Panc1 (cell line): ENCODE measurements at places on chromosomes 7 and 10.

DNA sequence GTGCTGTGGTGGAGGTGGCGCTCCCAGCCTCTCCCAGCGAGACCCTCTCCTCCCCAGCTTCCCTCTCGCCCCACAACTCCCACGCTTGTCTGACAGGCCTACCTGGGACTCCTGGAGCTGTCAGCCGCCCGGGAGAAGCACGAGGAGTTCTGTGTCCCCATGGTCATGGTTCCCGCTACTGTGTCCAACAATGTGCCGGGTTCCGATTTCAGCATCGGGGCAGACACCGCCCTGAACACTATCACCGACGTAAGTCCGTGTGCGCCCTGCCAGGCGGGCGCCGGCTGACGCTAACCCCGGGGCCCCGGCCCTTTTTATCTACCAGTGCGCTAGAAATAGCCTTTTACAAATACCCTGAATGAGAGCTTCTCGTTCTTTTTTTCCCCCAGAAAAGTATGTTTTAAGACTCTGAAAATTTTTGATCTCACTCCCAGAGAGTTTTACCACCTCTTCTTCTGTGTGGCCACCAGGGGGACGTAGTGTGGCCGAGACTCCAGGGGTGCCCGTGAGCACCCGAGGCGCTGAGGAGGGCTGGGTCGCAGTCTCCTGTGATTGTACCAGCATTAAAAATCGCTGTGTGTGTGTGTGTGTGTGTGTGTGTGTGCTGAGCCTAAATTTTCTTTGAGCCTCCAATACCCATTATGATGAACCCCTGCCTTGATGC, 52.6 kb downstream of the PFKP start:
- DNase-seq, result no peak

DNA sequence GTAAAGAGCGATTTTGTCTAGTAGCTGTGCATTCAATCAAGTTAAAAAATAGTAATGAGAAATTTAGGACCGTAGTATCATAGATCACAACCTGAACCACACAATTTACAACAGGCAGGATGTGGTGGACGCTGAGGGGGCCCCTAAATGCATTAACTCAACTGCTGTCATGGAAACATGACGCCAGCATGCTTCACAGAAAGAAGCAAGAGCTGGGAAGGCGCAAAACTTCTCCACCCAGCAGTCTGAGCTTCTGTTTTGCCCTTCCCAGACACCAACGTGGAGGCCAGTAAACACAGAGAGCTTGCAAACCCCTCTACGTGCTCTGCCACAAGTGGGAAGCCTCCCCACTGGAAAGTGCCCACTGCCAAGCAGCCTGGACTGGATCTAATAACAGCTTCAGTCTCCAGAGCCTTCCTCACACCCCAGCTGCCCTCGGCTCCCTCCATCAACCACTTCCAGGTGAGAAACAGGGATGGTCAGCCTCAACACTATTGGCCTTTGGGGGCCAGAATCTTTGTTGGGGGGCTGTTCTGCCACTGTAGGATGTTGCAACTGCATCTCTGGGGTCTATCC, 151.8 kb downstream of the SFMBT2 start:
- no peak for DNase-seq

DNA sequence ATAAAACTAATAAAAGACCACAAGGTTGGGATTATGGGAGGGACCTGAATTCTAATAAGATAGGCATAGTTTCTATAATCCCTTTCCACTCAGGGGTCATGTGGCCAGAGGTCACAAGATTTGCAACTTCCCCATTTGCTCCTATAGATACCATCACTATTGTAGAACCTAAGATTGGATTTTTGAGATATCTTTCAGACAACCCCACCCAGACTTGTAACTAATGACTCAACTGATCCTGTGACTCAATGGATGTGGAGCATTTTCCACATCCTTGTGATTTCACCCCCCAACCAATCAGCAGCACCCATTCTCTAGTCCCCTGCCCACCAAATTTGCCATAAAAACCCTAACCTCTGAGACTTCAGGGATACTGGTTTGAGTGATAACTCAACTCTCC, 51.9 kb upstream of the PIK3AP1 start:
- DNase-seq, result no peak

- DNase-seq, result no peak
Measured at GRCh38 chr7:52481571-52481970, 553.9 kb upstream of the POM121L12 start.

DNA sequence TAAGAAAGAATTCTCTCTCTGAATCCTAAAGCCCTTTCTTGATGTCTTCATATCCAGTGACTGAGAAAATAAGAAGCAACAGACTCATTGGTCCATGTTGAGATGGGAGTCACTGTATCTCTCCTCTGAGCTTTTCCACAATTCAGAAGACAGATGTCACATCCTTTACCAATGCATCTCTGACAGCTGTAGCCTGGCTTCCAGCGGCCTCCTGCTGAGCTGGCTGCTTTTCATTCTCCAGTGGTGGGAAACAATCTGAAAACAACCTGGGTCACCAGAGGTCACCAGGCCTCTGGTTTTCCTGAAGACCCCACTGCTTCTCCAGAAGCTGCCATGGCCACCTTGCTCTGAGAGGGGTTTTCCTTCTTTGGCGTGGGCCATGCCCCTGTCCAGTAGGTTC, 18.3 kb upstream of the RPA3 start:
- no peak for DNase-seq

DNA sequence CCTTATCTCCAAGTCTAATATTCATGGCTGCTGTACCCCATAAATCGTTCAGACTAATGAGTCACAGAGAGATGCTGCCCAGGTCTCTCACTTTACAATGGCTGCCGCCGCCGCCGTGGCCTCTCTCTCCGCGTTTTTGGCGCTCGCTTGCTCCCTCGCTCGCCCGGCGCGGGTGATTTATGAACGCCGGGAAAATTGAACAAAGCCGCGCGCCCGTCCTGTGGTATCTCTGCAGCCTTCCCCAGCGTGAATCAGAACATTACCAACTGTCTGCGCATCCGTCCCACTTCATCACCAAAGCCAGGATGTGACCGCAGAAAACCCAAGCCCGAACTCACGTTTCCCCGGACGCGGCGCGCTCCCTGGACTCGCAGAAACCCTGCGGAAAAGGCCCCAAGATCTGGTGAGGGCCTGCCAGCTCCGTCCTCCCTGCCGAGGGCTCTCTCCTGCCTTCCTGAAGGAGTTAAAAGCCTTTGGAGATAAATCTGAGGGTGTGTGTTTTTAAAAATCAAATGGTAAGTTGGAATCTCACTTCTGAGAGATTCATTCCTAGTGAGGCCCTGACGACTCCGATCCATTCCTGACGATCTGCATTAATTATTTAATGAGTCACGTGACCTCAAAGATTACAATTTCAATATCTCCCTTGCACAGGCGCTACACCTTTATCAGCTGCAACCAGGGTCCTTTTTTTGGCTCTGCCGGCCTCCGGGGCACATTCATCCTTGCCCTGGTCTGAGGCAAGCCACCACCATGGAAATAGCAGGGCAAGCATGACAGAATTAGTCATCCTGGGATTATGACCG, 6.3 kb downstream of the HOXA4 start:
- DNase-seq, result no peak

GRCh38 chr7:131040467-131040932, 287.2 kb upstream of the MKLN1 start:
- DNase-seq, result peak; percentile 74

DNA sequence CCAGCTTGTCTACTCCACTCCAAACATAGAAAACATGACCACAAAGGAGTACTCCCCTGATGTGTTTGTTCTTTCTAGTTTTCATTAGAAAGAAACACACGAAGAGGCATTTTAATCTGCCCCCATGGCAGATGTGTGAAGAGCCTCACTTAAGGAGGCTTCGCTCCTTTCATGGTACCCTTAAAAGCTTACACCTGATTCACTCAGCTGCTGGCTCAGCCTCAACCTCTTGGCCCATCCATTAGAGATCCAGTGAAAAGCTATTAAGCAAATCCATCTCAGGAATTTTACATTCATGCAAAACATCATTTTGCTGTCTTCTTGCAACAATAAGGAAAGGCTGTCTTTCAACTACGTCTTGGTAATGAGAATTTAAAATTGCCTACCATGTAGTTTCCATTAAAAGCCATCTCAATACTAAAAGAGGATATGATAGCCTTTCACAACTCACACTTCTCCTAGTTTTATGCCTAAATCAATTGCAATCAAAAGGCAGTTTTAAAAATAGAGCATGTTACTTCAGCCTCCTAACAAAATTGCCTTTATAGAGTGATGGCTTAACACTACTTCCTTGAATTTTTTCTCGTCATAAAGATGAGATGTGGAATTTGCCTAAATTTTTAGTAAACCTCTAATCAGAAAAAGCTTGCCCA, 22.7 kb downstream of the MACC1 start:
- DNase-seq, result no peak

- DNase-seq, result no peak
Measured at GRCh38 chr7:106057962-106058927, 53.9 kb downstream of the SYPL1 start.

GRCh38 chr7:88337572-88337971, 30.9 kb upstream of the STEAP4 start:
- DNase-seq, result no peak

GRCh38 chr10:23191764-23192711, at the start of gene PTF1A:
PTF1A (plus strand) TSS chr10:23192312; CDS start chr10:23192531, 219 bp downstream.
- DNase-seq, result no peak

GRCh38 chr7:2005786-2006185, 227.0 kb downstream of the MAD1L1 start:
- DNase-seq, result no peak

DNA sequence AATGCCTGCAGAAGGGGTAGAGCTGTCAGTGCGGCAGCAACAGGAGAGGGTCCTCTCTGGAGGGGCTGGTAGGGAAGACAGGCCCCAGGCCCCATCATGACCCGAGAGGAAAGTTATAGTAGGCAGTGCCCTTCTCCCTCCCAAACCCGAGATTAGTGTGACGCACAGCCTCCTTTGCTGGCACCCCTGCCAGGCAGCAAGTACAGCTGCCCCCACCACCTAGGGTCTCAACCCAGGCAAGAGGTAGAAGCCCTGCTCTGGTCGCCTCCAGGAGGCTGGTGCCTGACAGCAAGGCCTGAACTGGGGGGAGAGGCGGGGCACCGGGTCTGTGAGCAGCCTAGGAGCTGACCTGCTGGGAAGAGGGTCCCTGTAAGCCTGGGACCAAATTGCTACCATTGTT, 15.5 kb downstream of the LOXL4 start:
- no peak for DNase-seq

DNA sequence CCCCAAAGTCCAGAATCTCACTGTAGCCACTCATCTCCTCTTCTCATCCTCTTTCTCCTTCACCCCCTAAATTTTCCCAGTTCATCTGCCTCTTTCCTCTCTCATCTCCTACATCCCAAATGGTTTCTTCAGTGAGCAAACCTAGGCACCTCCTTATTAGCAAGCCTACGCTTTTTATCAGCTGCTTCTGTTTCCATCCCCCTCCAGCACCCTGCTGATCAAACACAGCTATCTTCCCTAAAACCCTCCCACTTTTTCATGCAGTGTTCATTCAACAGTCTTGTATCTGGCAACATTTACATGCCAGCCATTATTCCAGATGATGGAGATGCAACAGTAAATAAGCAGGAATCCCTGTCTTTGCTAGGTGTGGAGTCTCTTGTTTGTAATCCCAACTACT, 3.3 kb upstream of the ABRAXAS2 start:
- DNase-seq, result no peak

DNA sequence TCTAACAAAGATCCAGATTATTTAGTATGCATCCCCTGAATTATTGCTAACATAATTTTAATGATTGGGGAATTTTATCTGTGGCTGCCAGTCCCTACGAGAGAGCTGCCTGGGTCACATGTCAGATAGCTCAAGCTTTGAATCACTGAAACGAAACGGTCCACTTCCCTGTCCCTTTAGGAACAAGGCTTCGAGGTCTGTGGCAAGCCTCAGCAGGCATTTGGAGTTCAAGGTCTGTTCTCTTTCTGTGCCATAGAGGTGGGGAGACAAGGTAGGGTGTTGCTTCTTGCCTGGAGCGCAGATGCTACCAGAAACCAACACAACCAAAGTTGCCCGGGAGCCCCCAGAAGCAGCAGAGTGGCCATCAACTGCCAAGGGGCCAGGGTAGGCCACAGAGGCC, 13.9 kb upstream of the SH2D4B start:
- no peak for DNase-seq

DNA sequence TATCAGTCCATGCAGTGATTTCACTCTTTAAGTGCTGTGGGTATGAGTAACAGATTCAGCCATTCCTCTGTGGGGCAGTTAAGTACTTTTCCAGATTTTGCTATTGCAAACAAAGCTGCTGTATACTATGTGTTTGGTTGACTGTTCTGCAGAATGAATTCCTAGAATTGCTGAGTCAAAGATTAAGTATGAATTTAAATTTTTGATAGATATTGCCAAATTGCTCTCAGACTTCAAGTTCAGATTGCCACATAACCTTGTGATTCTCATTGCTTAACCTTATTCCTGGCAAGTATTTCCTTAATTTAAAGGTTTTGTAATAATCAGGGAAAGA, 21.6 kb upstream of the SAR1A start:
- no peak for DNase-seq
